ENCODE measurements at places on chromosomes 16 and 17.

DNA sequence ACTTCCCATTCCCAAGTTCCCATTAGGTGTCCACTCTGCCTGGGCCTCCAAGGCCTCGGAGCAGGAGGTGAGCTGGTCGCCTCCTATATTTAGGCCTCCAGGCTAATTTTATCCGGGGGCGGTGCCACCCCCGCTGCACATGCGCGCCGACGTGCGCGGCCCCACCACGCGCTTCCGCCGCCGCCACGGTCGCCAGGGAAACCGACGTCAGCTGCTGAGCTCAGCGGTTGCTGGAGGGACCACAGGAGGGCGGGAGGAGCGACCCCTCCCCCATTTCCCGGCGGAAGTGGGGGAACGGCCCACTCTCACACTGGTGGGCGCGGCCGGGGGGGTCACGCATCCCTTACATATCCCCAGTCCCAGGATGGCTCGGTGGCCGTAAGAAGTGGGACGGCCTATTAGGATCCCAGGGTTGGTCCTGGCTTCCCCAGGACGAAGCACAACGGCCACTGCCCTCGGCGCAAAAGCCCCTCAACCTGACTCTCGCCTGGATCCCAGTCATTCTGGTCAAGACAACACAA is 1.0 kb downstream of the PER1 start:
- peak; percentile 95 for DNase-seq

DNA sequence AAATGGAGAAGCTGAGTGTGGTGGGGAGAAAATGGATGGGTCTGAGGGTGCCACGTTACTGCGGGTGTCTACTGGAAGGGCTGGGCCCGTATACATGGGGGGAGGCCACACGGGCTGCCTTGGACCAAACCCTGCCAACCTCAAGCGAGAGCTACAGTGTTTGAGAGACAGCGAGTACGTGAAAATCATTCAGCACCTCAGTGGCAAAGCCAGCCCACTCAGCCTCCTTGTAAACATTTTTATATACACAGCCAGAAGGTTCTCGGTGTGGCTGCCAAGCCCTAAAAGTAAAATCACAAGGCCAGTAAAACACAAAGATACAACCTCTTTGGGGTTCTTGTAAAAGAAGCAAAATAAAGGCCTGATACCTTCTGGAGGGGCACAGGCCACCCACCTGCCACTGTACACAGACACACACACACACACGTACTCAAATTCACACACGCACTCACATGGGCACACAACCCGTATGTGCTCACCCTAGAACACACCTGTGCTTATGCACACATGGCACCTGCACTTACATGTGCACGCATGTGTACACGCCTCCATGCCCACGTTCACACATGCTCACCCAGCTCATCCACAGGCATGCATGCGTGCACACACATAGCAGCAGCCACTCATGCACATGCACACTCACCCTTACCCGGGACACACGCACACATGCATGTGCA is 102.8 kb downstream of the GSG1L start:
- no peak for DNase-seq

DNA sequence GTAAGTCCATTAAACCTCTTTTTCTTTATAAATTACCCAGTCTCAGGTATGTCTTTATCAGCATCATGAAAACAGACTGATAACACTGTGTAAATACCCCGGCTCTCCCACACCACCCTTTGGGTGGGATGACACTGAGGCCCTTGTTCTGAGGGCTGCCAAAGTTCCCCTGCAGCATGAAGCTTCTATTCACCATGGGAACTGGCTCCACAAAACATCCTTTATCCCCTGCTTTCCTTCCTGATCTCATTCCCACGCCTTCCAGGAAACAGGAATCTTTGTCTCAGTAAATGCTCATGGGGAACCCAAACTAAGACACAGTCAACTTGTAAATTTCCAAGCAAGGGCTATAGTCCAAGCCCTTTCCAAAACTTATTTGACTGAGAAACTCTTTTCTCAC is 88.4 kb downstream of the ABCC12 start:
- DNase-seq: no peak

DNA sequence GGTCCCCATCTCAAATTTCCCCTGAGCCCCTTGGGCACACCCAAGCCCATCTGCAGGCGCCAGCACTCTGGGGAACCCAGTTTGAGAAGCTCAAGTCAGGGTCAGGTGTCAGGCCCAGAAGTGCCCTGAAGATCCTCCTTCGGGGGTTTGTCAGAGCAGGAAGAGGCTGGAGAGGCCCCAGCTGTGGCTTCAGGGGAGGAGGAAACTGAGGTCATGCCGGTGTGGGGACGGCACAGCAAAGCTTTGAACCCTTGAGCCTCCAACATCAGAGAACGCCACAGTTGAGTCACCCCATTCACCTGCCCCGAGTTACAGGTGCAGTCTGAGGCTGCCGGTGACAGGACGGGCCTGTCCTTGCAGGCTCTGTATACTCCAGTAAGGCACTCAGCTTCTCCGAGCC is 140.2 kb upstream of the CIBAR2 start:
- DNase-seq: no peak

DNA sequence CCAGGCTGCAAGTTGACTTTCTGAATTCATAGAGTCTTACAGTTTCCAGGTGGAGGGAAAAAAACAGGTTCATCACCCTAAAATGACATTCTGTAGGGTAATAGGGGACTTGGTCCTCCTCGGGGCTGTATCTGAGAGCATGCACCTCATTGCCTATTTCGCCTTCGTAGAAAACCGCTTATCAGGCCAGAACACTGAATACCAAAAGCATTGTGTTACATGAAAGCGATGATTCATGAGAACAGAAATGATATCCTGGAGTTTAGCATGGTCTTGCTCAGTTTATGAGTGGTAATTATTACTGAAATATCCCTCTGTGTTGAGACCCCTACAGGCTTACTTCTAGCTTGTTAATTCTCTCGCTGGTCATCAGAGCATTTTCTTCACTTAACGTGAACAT is 61.4 kb upstream of the ARHGAP44 start:
- no peak for DNase-seq

DNA sequence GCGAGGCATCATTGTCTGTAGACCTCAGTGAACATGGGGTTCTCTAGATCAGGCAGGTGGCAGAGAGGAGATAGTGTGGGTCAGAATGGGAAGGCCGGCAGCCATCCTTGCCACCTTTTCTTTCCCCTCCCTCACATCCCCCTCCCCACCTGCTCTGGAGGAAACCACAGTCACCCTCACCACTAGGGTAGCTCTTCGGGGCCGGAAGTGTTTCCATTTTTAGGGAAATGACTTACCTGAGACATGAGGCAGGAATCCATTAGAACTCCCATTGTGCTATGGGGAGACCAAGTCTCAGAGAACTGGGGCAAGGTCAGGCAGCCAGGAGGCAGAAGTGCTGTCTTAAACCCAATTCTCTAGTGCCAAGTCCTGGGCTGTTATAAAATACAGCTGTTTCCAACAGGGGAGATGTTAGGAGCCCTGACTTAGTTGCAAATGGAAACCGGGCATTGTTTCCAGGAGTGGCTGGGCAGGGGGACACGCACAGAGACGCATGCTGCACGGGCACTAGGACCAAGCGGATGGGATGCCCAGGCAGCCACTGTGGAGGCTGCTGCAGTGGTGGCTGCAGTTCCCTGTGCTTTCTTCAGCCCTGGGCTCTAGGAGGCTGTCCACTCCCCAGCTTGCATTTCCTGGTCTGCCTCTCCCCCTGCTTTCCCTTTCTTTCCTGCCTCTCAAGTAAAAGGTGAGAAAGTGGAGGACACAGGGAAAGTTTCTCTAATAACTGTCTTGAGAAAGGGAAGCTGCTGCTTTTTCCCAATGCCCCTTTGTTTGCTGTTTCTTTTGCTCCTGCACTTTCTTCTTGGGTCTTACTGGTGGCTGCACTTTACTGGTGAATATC is 2.8 kb downstream of the HAS3 start:
- peak; percentile 20 for DNase-seq

- no peak for DNase-seq
Measured at GRCh38 chr16:86034421-86034919, 135.5 kb downstream of the IRF8 start.

- no peak for DNase-seq
Measured at GRCh38 chr17:27345141-27345904, 51.4 kb downstream of the WSB1 start.

GRCh38 chr16:81636298-81636993 is 142.6 kb upstream of the PLCG2 start:
- DNase-seq: no peak

DNA sequence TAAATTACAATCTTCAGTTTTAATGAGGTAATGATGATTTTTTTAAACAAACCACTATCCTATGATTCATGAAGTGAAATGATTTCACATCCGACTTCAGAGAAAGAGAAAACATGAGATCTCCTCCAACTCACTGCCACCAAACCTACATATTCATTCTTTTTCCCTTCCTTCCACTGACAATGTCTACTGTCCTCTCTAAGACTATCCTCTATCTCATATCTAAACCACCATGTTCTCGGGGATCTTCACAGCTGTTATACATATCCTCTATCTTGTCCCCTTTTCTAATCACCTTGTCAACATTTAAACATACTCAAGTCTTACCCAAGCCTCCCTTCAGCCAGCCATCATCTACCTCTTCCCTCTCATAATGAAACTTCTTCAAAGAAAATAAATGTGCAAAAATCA is 53.5 kb downstream of the SMURF2 start:
- no peak for DNase-seq

DNA sequence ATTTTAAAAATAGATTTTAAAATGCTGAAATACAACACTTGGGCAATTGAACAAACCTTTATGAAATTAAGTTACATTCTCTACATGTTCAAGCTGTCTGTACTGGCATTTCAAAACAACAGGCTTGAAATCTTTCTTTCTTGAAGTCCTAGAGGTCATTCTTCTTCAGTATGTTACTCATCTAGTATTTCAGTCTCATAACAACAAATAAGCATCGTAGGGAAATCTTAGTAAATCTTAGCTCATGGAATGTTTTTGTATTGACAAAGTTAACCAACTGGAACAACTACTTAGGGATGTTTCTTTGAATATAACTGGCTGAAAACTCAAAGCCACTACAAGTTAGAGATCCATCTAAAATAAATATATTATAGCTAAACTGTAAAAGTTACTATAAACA is 96.6 kb downstream of the KIF2B start:
- DNase-seq: no peak

- DNase-seq: no peak
Measured at GRCh38 chr17:46818316-46818928, at the start of gene WNT3. WNT3 (minus strand) TSS chr17:46818692; CDS start chr17:46818597, 95 bp downstream.

- DNase-seq: no peak
Measured at GRCh38 chr16:68233085-68233834, 2.7 kb downstream of the ESRP2 start.

GRCh38 chr17:47292206-47292605 is 31.5 kb upstream of the EFCAB13 start:
- DNase-seq: no peak
